ENCODE measurements at places on chromosomes 2 and 18.

DNA sequence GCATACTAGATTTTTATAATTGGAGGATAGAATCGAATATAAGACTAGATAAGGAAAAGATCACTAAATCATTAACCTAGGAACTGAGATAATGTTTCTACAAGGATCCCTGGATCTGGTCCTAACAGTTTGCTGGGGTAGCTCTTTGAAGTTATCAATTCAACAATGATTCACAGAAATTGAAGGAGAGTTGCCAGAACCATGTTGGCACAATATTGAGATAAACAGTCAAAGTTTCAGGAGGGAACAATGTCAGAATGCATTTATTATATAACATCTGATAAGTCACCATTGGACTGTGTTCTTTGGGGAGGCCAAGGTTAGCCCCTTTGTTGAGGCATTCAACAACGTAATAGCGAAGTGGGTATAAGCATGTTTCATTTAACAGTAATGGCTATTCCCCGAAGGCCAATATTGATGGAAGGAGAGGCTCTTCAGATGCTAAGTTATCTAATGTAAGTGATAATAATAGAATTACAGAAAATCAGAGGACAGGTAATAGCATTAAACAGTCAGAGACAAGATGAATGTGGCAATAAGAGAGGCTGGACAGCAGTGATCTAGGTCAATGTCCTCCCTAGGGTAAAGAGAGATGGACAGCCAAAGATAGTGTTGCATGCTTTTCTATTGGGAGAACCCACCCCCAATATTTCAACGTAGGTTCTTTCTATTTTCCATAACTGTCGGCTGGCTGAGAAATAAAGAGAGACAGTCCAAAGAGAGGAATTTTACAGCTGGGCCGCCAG, 604.8 kb upstream of the GYPC start:
- no peak for DNase-seq

- DNase-seq, result no peak
Observed at GRCh38 chr2:165815299-165816141, 21.5 kb upstream of the GALNT3 start.

GRCh38 chr2:29443627-29444026, 328.4 kb downstream of the CLIP4 start:
- no peak for DNase-seq

GRCh38 chr18:50545936-50546335, 14.0 kb upstream of the MAPK4 start:
- no peak for DNase-seq

- DNase-seq, result no peak
Observed at GRCh38 chr18:47893939-47894699, 36.3 kb downstream of the SMAD2 start.
